Stimulated activated CD4-positive, alpha-beta T cell treated with anti-CD3 and anti-CD28 coated beads, Interleukin-2, amount 100 ng/mL, for 24 hours (primary cell): ENCODE measurements at places on chromosomes 13 and 19.
A peak's percentile ranks its signal among the peaks of the same experiment; 100 is the strongest.

- no peak for DNase-seq
These were observed 395.5 kb upstream of the NBEA start for GRCh38 chr13:34546344-34547250.

DNA sequence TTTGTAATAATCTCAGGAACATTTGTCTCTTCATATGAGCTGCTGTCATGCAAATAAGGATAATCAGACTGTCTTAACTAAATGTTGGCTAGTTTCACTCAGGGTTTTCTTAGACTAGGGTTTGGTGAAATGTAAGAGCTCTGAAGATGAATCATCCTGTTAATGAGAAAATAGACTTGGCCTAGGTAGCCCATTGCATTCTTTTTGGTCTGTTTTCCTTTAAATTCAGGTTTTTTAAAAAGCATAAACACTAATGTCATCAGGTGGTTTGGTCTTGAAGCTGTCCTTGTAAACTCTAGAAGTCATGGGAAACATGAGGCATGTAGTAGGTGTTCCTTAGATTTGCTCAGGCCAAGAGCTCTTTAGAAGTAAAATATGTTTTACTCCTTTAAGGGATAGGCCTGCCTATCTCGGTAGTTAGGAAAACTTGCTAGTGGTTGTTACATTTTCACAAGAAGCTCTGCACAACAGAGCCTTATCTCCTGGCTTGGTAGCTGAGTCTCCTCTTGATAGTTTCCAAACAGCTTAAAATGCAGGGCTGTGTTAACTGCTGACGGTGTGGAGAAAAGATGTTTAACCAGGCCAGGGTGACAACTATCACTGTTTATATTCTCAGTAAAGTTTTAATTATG, 62.0 kb upstream of the C1QTNF9B start:
- DNase-seq = no peak

- no peak for DNase-seq
These were observed 2.5 kb upstream of the TMEM190 start for GRCh38 chr19:55373993-55374757.

DNA sequence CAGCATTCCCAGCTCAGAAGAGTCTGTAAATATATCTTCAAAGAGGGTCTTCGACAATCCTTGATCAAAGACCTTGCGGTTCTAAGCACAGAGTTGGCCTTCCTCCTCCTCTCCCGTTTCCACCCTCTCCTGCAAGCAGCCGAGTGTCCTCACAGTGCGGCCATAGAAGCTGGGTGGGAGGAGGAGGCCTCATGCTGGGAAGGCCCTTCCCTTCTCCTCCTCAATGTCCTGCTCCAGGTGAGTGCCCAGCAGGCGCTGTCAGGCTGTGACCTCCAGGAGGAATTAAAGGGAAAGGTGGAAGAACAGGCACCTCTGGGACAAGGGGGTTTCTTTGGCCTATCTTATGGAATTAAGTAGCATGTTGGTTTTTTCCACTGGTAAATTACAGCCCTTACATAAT, 674.2 kb upstream of the ARGLU1 start:
- DNase-seq = no peak

DNA sequence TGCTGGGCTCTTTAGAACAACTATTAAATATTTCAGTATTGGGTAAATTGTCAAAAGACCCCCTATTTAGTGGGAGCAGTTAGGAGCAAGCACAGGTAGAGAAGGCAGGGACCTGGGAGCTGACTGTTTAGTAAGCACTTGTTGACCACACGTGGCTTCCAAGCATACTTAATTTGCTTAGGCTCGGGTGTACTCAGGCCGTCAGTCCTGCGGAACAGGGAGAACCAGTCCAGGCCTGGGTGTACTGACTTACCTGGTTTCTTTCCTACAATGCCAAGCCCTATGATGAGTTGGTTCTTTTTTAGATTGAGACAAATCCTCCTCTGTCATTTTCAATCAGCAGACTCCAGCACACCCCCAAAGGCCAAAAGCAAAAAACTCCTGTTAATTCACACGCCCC, 90.0 kb downstream of the WDFY2 start:
- no peak for DNase-seq

DNA sequence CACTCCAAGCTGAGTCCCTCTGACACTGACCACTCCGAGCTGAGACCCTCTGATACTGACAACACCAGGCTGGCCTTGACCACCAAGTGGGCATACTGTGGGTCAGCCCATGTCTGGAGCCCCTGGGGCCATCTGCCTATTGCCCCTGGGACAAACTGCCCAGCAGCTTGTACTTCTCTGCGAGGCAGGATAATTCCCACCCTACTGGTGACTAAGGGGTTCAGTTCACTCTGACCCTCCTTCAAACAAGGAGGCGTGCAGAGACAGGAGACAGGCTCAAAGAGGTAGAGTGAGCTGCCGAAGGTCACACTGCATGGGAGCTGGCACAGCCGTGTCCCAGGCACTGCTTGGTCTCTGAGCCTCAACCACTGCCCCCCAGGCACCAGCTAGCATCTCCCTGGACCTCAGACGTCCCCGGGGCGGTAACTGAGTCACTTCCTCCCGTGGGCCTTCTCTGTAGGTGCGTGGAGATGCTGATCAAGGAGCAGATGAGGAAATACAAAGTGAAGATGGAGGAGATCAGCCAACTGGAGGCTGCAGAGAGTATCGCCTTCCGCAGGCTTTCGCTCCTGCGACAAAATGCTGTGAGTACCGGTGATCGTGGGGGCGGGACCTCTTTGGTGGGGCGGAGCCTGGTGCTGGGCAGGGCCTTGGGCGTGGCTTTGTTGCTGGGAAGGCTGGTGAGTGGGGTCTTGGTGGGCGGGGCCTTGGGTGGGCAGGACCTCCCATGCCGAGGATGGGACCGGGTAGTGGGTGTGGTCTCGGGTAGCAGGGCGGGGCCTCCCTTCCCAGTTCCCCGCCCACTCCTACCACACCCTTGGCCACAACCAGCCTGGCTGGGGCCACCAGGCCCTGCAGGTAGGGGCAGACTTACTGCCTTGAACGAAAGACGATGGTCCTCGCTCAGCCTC, 5.8 kb upstream of the USE1 start:
- DNase-seq = peak; percentile 35

DNA sequence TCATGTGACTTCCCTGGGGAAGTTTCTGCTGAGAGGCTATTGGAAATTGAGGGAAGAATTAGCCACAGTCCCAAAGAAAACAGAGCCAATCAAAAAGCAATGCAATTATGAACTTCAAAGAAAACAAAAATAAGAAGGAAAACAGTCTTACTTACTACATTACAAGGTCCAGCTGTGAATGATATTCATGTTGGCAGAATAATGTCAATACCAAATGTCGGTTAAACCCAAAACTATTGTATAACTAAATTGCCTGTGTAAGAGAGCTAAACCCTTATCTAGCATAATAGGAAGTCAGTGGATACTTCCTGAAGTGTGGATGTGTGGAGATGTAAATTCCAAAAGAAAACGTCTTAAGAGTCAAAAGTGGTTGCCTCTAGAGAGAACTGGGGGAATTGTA, 12.4 kb downstream of the KL start:
- DNase-seq = no peak

DNA sequence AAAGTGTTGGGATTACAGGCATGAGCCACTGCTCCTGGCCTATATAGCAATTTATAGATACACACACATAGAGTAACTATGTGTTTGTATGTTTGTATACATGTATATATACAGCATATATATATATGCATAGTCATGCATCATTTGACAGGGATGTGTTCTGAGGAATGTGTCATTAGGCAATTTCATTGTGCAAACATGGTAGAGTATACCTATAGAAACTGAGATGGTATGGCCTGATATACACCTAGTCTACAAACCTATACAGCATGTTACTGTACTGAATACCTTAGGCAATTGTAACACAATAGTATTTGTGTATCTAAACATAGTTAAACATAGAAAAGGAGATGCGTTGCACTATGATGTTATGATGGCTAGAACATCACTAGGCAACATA, 53.0 kb upstream of the PCCA start:
- DNase-seq = no peak

GRCh38 chr19:35023428-35023827, 6.8 kb upstream of the SCN1B start:
- DNase-seq = no peak

DNA sequence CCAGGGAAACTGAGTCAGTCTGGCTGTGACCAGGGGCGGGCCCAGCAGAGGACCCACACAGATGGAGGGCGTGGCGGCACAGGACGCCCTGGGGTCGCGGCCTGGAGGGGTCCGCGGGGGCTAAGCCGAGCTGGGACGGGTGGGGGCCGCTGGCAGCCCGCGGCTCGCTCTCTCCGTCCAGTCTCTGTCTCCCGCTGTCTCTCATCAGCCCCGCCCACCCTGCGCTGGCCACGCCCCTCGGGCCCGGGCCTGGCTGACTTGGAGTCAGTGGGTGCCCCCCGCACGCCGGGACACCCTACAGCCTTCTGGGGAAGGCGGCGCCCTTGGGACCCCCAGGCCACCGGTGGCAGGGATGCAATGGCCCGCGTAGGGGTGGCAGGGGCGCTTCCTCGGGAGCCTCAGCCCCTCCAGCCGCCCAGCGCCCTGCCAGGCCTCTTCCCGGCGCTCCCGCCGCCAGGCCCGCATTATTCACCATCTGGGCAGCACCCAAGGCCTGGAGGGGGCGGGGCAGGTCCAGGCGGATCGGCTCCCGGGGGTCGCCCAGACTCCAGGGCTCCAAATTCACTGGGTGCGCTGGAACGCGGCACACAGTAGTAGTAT, at the start of gene TBXA2R:
TBXA2R (minus strand) TSS at position 186 of the 600 bp plus-strand sequence. CDS start 6,241 bp downstream, outside the sequence.
- DNase-seq = peak; percentile 72

DNA sequence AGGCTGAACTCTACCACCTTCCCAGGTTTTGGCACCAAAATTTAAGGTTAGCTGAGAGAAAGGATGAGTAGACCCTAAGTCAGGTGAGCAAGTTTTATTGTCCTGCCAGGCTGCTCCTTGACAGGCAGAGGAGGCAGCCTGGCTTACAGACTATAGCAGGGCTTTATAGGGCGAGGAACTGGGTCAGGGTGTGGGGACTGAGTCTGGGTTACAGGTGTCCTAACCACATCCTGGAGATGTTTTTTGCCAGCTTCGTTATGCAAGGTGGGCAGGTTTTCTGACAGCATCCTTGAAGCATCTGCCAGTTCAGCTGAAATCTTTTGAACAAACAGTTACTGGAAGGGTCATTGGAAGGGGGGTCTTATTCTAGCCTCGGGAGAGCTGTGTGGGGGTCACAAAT, 905.7 kb upstream of the SLITRK5 start:
- DNase-seq = no peak

GRCh38 chr19:16030964-16031871, 45.1 kb upstream of the TPM4 start:
- DNase-seq = no peak

DNA sequence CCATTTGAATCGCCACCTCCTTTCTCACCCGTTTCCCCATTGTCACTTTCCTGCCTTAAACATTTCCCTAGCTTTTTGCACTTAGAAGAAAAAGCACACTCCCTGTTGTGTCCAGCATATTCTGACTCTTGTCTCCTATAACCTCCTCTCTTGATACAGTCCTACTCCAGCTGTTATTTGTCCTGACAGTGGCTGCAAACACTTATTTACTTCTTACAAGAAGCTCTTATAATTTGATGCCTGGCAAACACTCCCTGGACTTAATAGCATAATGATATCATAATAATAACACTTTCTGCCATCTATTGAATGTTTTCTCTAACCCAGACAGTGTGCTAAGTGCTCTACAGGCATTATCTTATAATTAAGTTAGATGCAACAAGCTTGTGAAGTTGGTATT, 76.6 kb downstream of the DGKH start:
- no peak for DNase-seq

DNA sequence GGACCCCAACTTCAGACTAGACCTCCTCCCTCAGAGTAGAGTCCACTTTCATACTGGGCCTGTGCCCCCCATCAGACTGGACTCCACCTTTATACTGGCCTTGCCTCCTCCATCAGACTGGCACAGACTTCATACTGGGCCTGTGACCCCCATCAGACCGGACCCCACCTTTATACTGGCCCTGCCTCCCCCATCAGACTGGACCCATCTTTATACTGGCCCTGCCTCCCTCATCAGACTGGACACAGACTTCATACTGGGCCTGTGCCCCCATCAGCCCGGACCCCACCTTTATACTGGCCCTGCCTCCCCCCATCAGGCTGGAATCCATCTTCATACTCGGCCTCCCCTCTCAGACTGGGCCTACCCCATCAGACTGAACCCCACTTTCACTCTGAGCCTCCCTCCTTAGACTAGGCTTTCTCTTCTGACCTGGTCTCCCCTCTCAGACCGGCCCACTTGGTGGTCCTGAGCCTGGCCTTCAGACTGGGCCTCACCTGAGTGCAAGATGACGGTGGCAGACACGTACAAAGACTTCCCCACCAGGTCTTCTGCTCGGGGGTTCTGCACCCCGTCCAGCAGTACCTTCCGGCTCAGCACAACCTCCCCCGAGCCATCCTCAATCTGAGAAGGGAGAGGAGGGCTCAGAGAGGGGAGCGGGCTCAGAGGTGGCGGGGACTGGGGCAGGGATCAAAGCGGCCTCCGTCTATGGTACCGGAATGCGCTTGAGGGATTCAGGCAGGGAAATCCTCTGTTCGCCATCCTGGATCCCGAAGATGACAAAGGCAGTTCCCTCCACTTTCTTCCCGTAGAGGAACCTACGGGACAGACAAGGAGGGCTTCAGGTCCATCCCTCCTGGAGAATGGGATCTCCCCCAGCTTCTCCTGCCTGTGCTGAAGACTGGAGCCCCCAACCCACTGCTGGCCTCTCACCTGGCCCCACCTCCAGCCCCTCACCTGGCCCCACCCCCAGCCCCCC, 7.5 kb downstream of the C3 start:
- DNase-seq = no peak

DNA sequence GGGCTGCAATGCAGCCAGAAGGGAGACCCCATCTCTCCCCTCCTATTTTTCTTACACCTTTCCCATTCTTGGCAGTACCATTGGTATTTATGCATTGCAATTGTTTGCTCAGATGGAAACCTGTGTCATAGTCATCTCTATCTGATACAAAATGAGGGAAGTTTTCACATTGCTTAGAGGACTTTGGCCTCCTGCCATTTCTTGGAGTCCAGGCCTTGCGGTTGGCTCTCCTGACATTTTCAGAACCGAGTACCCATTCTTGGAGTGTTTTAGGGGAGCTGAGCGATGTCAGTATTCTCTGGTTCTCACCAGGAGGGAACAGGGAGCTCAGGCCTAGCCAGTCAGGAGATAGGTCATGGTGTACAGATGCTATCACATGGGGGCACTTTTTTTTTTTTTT, 1.5 kb downstream of the SIN3B start:
- no peak for DNase-seq

- no peak for DNase-seq
These were observed 16.4 kb downstream of the DIAPH3 start for GRCh38 chr13:60147361-60147760.

DNA sequence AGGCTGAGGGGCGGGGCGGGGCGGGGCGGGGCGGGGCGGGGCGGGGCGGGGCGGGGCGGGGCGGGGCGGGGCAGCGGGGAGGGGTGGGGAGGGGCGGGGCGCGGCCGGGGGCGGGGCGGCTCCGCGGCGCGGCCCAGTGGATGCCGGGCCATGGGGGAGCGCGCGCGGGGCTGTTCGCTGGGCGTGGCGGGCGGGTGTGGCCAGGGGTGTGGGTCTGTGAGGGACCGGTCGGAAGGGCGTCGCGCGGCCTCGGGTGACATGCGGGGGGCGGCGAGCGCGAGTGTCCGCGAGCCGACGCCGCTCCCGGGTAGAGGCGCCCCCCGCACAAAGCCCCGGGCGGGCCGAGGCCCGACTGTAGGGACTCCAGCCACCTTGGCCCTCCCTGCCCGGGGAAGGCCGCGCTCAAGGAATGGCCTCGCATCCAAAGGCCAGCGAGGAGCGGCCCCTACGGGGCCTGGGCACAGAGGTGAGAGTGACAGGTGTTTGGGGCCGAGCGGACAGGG, at the start of gene ZFP28:
ZFP28 (plus strand) TSS at position 188 of the 503 bp plus-strand sequence; CDS start at position 259, 71 bp downstream.
- peak; percentile 75 for DNase-seq
